Nucleus accumbens (tissue), 56 donors: ENCODE measurements at places on chromosomes 2 and 18.

DNA sequence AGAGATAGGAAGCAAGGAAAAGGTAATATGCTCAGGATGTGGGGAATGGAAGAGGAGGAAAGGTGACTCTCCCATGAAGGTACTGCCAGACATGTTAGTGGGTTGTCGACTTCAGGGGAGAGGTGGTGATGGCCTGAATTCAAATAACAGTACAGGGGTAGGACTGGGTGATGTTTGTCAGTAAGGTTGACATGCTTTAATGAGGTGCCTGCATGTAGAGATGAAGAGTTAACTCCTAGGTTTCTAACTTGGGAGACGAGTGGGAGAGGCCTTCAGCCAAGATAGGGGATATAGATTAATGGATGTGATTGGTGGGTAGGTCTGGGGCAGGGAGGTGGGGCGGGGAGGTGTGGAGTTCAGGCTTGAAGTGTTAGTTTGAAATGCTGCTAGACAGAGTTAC lies 2.6 kb downstream of the NAPG start:
- no peak for DNase-seq

- no peak for DNase-seq
Measured at GRCh38 chr2:178716394-178716793, 90.8 kb downstream of the TTN start.

GRCh38 chr2:106020821-106021661 lies 173.1 kb downstream of the UXS1 start:
- DNase-seq, result no peak

DNA sequence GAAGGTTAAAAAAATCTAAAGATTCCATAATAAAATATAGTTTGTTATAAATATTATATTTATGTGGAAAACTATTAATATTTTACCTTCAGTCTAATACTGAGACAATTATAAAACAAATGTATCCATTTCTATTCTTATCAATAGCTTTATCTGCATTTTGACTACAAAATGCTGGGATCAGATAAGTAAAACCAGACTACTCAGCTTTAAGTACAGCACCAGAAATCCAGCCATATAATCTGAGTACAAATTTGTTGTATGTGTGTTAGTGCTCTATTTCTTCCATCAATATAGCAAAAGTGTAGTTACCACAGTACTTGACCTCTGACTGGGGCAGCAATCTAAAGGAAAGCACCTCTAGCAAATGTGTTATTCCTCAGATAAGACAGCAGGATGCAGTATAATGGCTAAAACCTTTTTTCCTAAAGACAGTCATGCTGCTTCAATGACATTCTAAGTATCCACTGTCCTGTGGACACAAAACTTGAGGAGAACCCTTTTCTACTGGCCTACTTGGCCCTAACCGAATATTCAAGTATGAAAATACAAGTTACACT lies 68.1 kb downstream of the OLA1 start:
- no peak for DNase-seq

DNA sequence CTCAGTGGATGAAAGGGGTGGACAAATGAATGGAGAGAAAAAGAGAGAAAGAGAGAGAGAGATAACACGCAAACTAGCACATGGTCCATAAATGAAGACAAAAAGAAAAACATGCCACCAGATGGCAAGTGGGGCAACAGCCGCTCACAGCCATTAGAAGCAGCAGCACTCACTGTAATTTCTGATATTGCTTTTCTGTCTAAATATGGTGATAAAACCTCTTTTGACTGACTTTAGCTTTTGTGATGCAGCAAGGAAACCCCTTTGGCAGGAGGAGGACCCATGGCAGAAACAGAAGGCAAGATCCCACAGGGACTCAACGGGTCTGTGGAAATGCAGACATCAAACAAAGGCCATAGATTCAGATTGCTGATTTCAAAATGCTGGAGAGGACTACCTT lies 88.0 kb upstream of the CDH20 start:
- DNase-seq, result no peak

- no peak for DNase-seq
Measured at GRCh38 chr2:97359861-97360584, 229.7 kb downstream of the ANKRD36B start.

- DNase-seq, result no peak
Measured at GRCh38 chr2:9768388-9768787, 74.9 kb upstream of the TAF1B start.

- no peak for DNase-seq
Measured at GRCh38 chr2:101731221-101732054, 33.9 kb downstream of the MAP4K4 start.

- no peak for DNase-seq
Measured at GRCh38 chr18:70335892-70336726, 47.3 kb downstream of the SOCS6 start.

DNA sequence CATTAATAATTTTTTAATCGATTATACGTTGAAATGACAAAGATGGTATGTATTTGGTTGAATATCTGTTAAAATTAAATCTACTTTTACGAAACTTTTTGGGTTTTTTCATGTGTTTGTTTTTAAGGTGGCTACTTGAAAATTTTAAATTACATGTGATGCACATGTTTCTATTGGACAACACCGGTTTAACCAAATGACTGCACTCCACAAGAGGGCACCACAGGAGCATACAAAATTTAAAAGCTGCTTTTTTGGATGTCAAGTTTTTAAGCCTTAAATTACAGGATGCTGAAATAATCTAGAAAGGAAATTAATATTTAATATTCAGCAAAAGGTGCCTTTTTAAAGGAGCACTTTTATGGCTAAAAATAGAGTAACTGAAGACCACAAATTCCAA lies 98.7 kb downstream of the ACVR1 start:
- DNase-seq, result no peak

DNA sequence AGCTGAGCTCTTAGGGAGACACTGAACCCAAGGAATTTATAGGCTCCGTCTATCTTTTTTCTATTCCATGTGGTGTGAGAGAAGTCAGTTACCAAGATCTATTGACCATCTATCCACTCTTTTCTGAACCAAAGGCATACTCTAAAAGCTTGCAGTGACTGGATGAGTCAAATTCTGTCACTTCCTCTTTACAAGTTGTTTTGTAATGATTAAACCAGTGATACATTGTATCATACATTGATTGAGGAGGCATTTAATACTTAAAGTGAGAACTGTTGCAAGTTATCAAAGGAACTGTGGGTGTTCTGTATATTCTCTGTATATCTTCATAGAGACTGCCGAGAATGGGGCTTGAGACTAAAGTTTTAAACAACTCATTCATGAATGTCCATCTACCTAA lies 188.8 kb downstream of the CAMKMT start:
- no peak for DNase-seq

GRCh38 chr18:79922971-79923411 lies 28.5 kb downstream of the SLC66A2 start:
- DNase-seq, result no peak

DNA sequence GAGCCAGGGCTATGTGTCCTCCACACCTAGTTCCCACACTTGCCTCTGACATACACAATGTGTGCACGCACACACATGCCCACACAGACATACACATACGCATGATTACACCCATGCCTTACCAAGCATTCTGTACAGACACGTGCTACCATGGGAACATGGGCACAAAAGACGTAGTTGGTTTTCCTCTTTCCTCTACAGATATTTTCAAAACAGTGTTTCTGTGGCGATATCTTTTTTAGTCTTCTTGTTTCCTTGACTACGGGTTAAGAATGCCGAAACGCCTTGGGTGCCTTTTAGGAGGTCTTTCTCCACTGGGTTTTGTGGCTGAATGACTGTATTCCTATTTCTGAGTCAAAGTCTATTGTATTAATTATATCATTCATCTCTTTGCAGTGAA lies 75.5 kb upstream of the SPTBN1 start:
- no peak for DNase-seq

- DNase-seq, result no peak
Measured at GRCh38 chr2:176885661-176886060, 326.9 kb upstream of the HNRNPA3 start.

DNA sequence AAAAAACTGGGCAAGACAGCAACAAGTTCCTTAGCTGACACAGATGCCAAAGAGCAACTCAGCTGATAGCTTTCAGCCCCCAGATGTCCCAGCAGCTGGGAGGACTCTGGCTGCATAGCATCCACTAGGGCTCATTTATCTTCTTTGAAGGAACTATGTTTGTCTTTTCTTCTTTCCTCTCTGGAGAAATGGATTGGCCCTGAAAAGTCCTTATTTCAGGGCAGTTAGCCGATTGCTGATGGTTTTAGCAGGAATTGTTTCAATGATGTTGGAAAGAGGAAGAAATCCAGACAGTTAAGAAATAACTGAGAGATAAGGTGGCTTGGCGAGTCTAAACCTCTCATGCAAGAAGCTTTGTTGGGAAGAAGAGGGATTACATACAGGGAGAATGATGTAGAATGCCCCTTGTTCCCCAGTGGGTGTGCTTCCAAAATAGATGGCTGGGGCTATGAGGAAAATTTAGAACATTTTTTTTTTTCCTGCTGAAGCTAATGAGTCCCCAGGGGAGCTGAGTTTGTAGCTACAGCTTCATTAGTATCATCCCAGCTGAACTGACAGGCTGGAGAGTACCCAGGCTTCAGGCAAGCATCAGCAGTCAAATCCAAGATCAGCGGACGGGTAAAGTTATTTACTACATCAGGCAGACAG lies 33.6 kb upstream of the SERPINE2 start:
- no peak for DNase-seq

GRCh38 chr18:57754577-57755338 lies 48.4 kb downstream of the ATP8B1 start:
- no peak for DNase-seq

GRCh38 chr2:29774624-29775023 lies 146.8 kb downstream of the ALK start:
- DNase-seq, result no peak

DNA sequence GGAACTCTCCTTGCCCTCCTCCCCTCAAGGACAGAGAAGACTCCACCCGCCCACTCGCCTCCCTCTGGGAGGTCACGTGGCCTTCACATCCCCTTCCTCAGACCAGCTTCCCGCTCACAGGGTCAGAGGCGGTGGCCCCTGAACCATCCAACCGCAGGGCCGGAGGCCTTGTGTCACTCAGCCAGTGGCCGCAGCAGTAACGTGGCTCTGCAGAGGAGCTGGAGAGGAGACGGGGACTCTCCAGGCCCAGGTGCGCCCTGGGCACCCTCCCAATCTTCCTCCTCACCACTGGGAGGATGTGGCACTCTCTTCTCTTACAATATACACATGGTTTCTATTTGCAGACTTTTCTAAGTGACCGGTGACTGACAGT lies 161.7 kb downstream of the TWIST2 start:
- DNase-seq, result no peak

- peak; percentile 12 for DNase-seq
Measured at GRCh38 chr2:199804831-199805230, 46.2 kb downstream of the FTCDNL1 start.

DNA sequence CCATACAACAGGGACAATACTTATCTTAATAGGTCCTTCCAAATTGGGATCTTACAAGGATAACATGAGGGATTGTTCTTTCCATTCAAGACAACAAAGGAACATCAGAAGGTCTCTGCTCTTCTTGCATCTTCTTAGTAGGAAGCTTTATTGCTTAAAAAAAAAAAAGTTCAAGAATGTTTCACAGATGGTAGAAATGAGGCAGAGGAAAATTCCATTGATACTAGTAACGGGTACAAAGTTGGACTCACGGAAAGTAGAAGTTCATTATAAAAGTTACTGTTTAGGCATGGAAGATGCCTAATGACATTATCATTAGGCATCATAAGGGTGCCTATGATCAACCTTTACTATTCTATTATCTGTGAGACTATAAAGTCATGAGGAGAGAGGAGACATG lies 136.2 kb downstream of the LAMA3 start:
- no peak for DNase-seq
